Fibroblast of skin of left biceps (primary cell): ENCODE measurements at places on chromosomes 5 and 9.

DNA sequence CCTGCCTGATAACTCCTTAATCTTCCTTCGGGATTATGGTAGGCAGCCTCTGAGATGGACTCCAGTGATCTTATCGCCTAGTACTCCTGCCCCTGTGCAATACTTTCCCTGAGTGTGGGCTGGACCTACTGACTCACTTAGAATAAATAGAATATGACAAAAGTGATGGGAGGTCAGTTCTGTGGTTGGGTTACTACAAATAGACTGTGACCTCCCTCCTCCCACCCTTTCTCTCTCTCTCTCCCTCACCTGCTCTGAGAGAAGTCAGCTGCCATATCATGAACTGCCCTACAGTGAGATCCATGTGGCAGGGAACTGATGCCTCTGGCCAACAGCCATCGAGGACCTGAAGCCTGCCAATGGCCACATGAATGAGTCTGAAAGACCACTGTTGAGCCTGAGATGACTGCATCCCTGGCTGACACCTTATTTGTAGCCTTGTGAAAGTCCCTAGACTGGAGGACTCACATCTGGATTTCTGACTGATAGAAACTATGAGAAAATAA lies 31.7 kb downstream of the NRG2 start:
- DNase-seq, result no peak

GRCh38 chr5:28703651-28704260 lies 1665.4 kb upstream of the CDH9 start:
- DNase-seq, result no peak

GRCh38 chr5:82358457-82358856 lies 80.3 kb upstream of the RPS23 start:
- no peak for DNase-seq

DNA sequence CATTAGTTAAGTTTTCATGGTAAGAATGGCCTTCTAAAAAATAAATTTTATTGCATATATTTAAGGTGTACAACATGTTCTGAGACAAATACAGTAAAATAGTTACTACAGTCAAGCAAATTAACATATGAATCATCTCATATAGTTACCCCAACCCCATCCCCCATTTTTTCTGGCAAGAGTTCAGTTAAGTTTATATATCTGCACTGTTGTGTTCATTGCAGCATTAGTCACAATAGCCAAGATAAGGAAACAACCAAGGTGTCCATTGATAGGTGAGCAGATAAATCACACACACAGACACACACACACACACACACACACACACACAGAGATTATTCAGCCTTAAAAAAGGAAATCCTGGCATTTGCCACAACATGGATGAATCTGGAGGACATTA lies 37.2 kb upstream of the OTULIN start:
- DNase-seq, result no peak

DNA sequence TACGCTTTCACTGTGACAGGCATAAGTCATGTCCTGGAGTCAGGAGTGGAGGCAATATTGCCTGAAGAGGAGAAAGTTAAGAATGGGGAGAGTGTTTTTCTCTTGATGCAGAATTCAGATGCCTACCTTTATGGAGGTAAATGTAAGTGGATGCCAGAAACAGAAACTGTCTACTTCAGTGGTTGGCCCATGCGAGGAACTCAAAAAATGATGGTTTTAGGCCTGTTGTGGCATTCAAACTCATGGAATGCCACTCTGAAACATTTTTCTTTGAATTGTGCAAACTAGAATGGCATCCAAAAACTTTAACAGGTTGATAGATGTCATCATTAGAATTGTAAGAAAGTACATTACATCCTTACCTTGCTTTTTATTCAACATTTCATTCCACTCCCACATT lies 47.7 kb upstream of the NTRK2 start:
- DNase-seq, result no peak

DNA sequence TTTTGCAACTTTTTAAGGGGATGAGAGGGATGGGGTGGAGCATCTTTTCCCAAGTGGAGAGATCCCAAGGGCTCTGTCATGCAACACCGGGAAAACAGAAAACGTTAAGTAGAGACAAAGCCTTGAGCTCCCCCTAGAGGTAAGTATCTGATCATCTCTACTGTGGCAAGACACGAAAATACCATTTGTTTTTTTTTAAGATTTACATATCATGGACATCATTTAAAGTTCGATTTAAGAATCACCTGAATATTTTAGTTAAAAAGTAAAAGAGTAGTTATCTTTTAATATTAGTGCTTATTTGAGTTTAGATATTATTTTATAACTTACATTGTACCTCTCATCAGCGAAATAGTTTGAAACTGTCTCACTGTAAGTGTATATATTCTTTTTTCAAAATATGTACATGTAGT lies 200.4 kb downstream of the LRRC70 start:
- peak; percentile 19 for DNase-seq

DNA sequence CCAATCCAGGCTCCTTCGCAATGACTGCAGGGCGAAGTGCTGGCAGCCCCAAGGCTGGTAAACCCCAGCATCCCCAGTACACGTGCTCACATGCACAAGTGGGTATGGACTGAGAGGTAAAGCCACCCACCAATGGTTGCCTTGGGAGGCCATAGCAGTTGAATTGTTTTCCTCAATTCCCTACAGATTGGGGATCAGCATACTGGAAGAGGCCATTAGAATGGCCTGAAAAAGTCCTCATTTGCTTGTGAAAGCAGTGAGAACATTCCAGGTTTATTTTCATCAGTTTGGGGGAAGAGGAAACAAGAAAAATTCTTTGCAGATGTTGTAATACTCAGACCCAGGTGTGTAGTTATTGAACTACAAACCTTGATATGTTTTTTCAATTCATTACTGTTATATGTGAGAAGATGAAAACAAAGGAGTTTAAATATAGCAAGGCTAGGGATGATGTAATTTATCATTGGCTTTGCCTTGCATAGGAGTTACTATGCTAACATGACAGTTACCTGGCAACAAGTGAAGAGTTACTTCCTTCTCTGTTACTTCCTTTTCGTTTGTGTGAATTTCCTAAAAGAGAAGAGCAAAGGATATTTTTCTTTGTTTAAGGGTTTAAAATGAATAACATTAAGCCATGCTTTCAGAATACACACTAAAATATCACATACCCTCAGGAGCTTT lies 36.4 kb downstream of the MTMR12 start:
- DNase-seq, result no peak

DNA sequence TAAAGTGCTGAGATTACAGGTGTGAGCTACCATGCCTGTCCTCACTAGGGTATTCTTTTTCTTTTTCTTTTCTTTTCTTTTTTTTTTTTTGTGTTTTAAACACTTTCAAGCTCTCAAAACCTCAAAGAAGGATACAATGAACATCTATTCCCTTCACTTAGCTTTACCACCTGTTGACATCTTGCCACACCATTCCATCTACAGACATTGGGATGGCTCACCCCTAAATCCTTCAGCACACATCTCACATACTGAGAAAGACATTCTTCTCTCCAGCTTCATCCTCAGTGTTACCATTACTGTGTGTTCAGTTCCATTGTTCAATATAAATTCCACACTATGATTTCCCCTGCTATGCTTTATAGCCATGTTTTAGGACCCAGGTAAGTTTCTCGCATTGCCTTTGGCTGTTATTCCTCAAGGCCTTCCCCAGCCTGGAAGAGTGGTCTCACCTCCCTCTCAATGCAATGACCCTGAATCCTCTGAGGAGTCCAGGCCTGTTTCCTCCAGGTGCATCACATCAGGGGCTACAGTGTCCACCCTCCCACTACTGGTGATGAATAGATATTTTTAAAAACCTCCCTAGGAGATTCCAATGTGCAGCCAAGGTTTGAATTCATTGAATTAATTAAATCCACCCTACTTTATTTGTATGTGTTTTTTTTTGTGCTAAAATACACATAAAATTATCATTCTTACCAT lies 16.7 kb downstream of the IQGAP2 start:
- DNase-seq, result no peak

- DNase-seq, result peak; percentile 97
These were observed 136.3 kb downstream of the FOXD1 start for GRCh38 chr5:73312146-73312871.

- DNase-seq, result no peak
These were observed 161.0 kb downstream of the SPATA31D1 start for GRCh38 chr9:82149501-82149946.

DNA sequence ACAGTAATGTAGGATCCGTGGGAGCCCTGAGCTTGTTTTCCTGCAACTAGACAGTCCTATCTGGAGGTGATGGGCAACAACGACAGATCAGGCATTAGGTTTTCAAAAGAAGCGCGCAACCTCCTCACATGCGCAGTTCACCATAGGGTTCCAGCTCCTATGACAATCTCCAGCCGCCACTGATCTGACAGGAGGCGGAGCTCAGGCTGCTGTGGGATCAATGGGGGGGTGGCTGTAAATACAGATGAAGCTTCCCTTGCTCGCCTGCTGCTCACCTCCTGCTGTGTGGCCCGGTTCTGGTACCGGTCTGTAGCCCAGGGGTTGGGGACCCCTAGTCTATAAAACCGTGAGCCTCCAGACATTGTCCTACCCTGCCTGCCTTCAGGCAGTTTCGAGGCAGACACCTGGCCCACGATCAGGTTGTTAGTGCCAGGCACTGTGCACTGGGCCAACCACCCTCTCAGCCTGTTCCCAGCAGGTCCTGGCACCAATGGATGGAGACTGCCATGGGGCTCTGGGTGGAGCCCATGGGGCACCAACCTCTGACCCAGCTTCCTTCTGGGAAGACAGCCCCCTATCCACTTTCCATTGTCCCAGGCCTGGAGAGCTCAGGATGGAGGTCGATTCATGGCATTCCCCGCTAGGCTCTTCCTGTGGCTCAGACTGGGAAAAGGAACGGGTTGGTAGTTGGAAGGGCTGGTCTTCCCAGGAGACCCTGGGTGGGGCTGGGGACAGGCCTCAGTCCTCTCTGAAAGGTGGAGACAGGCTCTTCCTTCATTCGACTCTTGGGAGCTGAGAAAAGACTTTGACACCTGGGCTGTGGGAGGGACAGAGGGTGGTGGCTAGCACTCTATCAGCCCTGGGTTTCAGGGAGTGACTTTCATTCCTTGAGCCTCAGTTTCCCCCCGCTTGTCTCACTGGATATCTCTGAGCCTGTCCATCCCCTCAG lies 1.7 kb downstream of the ENDOG start:
- DNase-seq, result no peak

DNA sequence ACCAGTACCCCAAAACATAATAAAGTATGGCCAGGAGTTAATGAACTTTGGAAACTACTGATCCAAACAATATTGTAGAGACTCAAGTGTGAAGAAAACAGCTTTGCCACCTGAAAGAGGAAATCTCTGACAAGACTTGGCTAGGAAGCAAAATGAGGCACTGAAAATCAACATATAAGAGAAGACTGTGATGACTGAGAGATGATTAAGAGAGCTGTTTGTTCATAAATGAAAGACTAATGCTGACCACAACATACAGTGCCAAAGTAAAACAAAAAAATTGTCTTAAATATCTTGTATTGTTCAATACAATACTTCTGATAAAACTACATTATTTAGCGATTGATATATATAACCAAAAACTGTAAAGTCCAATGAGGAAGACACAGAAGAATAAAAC lies 7.2 kb downstream of the RC3H2 start:
- DNase-seq, result no peak

DNA sequence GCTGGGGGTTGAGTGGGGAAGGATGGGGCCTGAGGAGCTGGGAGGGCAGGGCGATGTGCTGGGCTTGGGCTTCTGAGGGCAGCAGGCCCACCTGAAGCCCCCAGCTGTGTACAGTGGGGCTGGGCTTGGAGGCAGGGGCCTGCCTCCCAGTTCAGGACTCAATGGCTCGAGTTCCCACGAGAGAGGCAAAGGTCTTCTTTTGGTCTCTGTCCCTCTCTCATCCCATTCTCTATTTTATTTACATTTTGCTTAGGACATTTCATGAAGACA lies 180.6 kb downstream of the MACROH2A1 start:
- DNase-seq, result no peak

DNA sequence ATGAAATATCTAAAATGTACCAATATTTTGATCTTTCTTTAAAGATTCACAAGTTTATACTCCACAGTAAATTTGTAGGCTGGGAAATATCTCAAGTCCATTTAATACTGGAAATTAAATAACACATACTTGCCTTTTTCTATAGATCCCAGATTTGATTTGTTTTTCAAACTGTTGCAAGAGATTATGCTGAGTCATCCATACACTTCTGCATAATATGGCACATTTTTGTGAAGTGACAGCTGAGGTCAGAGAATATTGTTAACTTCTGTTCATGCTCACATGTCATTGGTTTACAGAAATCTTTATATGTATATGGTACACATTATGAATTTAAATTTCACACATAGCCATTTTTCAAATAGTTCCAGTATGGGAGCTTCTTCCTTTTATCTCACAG lies 1066.3 kb upstream of the NUDT12 start:
- DNase-seq, result peak; percentile 32

DNA sequence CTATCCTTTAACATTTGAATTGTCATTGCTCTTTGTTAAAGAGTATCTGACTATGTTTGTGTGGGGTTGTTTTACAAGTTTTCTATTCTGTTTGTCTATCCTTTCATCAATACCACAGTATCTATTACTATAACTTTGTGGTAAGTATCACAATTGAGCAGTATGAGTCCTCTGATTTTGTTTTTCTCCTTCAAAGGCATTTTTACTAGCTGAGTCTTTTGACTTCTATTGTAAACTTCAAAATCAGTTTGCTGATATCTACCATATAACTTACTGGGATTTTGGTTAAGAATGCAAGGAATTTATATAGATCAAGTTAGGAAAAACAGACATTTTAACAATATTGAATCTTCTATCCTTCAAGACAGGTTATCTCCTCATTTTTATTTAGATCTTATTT lies 789.8 kb upstream of the PTPRD start:
- DNase-seq, result no peak

DNA sequence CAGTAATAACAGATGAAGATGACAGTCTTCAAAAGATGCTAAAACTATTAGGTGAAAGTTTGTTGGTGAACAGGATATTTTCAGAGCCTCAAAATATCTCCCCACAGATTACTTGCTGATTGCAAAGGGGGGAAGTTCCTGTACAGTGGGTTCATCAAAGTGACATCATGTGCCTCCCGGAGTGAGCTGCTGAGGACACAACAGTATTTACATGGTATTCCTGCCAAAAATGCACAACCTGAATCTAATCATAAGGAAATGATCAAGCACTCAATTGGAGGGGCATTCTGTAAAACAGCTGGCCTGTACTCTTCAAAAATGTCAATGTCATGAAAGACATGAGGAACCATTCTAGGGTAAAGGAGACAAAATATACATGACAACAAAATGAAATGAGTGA lies 18.9 kb upstream of the GLIS3 start:
- no peak for DNase-seq

DNA sequence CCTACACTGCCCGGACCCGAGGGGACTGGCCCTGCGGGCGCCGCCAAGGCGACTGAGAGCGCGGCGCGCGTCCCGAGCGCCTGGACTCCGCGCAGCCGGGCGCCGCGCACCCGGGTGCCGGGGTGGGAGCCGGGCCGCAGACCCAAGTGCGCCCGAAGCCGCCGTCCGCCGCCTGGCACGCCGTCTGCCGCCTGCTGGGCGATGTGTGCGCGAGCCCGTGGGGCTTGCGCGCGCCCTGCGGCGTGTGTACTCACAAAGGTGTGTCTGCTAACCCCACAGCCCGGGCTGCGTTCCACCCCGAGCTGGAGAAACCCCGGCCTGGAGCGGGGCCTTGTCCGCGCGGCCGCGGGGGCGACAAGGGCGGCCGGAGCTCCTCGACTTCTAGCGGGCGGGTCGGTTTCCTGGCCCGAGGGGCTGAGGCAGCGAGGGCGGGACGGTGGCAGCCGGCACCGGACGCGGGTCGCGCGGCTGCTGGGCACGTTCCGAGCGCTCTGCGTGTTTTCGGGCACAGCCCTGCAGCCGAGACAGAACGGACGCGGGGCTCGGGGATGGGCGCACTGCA lies 1.1 kb upstream of the ZSWIM6 start:
- no peak for DNase-seq

- peak; percentile 94 for DNase-seq
These were observed 131.5 kb upstream of the OTULINL start for GRCh38 chr5:14450018-14450524.

GRCh38 chr9:137916540-137916939 lies 39.0 kb downstream of the CACNA1B start:
- DNase-seq, result no peak
